ENCODE measurements at places on chromosomes 11 and 22.

GRCh38 chr22:27468712-27469111, 332.8 kb downstream of the MN1 start:
- DNase-seq: no peak

DNA sequence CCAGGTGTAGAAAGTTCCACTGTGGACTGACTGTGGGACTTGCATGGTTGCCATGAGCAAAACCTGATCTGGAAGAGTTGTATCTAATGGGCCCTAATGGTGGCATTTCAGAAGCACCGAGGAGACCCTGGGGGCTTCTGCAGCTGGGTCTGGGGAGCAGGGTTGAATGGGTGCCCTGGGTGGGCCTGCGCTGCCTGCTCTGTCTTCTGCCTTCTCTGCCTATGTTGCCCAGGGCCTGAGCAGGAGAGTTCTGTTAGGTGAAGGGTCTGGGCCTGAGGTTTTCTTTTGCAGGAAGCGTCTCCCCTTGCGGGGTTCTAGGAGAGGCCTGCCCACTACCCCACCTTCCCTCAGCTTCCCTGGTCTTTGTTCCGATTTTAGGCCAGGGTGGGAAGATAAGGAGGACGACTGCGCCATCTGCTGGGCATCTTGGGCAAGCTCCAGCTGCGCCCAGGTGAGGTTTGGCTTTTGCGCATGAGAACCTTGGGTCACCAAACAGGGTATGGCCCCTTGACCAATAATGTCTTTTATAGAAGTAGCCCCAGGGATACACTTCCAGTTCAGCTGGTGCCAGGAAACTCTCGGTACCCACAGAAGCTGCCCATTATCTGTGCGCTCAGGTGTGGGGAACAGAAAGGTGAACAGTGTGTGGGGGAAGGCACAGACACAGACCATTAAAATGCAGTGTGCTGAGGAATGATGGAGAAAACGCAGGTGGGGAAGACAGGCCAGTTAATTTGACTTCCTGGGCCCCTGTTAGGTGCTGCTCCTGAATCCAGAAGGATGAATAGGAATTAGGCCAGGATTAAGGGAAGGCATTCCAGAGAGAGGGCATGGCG, 23.2 kb downstream of the COMMD9 start:
- DNase-seq: peak; percentile 19

GRCh38 chr22:26725012-26725676, 67.8 kb downstream of the MIAT start:
- DNase-seq: no peak

DNA sequence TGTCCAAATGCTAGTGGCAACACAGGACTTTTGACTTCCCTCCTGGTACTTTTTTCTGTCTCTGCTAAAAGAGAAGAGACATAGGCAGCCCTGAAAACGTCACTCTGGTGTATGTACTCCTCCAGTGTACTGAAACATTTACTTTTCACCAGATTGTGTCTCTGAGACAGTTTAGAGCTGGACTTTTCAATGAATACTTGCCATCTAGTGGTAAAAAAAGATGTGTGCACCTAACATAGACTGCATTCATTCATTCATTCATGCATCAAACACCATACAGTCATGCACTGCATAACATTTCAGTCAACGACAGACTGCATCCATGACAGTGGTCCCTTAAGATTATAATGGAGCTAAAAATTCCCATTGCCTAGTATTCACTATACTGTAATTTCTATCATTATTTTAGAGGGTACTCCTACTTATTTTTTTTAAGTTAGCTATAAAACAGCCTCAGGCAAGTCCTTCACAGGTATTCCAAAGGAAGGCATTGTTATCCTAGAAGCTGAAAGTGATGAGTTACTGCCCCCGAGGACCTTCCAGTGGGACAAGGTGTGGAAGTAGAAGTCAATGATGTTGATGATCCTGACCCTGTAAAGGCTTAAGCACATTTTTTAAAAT, 186.2 kb downstream of the SPON1 start:
- DNase-seq: peak; percentile 44

All from CD8-positive, alpha-beta T cell (primary cell).